Fibroblast of mammary gland (primary cell): ENCODE measurements at places on chromosomes 7 and 10.

GRCh38 chr7:41979834-41980307, 257.1 kb downstream of the GLI3 start:
- peak; percentile 63 for DNase-seq

GRCh38 chr7:1586126-1586826, 16.4 kb upstream of the PSMG3 start:
- DNase-seq: no peak

GRCh38 chr10:120075349-120075748, 182.8 kb downstream of the SEC23IP start:
- DNase-seq: no peak

- peak; percentile 29 for DNase-seq
These were observed 75.0 kb upstream of the GPR22 start for GRCh38 chr7:107394831-107395230.

DNA sequence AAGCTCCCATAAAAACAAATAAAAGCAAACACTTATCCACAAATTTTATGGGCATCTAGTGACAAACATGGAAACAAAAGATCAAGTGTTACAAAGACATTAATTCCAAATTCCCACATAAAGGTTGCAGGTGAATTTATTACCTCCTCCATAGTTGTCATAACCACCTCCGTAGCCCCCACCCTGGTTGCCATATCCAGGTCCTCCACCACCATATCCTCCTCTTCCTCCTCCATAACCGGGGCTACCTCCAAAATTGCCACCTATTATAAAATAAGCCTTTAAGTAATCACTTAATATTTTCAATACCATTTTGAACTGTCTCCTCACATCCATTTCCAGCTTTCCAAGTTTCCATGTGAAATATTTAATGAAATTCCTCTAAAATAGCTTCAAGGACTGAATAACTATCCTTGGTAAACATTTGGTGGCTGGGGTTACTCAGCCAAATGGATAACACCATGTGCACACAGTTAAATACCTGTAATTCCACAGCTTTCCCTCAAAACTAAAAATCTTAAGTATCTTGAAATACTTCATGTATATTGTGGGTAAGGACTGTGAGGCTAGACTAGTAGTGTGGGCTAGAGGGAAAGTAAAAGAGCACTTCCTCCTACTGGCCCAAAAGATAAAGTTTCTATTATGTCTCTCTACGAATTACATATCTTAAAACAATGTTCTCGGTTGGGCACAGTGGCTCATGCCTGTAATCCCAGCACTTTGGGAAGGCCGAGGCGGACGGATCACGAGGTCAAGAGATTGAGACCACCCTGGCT, 6.9 kb downstream of the HNRNPA2B1 start:
- DNase-seq: no peak

GRCh38 chr10:58462863-58463507, 49.7 kb upstream of the BICC1 start:
- DNase-seq: no peak

DNA sequence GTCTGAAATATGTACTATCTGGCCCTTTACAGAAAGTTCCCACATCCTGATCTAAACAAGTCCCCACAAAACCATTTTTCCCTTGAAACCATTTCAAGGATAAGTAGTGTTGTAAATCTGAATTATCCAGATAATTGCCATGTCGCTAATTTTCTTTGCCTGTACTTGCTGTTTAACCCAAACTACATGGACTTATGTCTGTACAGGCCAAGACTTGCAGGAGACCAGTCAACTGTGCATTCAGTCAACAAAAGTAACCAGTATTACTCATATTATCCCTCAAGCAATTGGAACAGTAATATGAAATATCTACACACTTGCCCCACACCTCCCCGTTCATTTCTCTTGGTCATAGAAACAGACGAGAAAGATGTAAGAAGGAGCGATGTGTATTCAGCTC, 347.8 kb upstream of the NFE2L3 start:
- DNase-seq: no peak

GRCh38 chr10:114854906-114855305, 33.3 kb downstream of the FHIP2A start:
- no peak for DNase-seq

DNA sequence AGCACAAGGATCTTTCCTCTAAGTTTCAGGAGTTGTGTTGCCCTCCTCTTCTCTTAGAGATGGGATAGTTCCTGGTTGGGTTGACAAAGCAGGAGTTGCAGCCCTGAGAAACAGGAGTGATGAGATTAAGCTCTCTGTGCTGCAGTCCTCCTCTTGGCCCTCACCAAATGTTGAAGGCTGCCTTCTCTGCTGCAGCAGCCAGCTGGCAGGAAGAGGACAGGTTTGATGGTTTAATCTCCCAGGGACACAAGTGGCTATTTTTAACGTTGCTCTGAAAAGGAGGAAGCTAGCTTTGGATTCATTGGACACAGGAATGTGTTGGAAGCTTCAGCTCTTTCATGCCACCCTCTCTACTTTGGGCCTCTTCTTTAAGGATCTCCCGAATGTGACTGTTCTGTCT, 9.4 kb downstream of the STRIP2 start:
- no peak for DNase-seq

- DNase-seq: no peak
These were observed 70.8 kb upstream of the ZNF92 start for GRCh38 chr7:65302883-65303282.

GRCh38 chr10:126658928-126659327, 11.6 kb downstream of the C10orf90 start:
- no peak for DNase-seq

GRCh38 chr7:37068038-37068437, 343.7 kb upstream of the AOAH start:
- DNase-seq: no peak

DNA sequence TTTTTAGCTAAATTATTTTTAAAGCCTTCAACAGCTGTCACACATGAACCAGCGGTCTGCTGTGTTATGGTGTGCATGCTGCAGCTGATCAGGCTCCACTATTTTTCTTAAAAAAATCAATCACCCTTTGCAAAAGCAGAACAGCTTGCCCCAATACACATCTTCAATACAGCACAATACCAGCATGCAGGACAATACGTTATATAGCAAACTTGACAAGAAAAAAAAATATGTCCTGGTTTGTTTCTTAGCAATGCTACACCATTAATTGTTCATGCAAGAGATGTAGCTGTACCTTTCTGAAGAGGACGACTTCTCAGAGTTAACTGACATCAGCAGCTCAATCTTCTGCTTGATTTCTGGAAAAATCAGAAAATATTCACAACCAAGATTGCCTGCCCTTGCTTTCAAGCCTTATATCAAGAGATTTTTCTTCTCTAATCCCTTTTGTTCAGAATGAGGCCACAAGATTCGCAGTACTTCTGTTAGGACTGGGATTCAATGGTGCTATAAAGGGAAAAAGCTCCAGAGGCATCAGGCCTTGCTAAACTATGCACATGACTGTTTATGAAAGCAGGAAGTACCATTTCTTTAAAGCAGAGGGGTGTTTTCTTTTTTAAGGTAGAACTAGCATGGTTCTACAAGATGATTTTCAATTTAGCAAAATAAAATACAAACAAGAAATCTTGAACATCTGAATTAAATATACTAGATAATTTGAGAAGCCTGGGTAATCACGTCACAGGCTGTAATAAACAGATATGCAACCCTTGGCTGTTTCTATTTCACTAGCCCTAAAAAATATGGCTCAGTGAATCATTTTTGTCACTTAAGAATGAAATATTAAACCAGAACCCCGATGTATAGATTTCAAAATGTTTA, 120.0 kb downstream of the SRPK2 start:
- peak; percentile 72 for DNase-seq

GRCh38 chr7:156732091-156732625, 91.6 kb downstream of the RNF32 start:
- no peak for DNase-seq

GRCh38 chr10:70672165-70673042, at the start of gene ADAMTS14:
Gene ADAMTS14 (plus strand): TSS chr10:70672506. CDS start chr10:70672803, 297 bp downstream.
- DNase-seq: peak; percentile 44

GRCh38 chr7:115023219-115023618, 101.3 kb downstream of the MDFIC start:
- DNase-seq: no peak

DNA sequence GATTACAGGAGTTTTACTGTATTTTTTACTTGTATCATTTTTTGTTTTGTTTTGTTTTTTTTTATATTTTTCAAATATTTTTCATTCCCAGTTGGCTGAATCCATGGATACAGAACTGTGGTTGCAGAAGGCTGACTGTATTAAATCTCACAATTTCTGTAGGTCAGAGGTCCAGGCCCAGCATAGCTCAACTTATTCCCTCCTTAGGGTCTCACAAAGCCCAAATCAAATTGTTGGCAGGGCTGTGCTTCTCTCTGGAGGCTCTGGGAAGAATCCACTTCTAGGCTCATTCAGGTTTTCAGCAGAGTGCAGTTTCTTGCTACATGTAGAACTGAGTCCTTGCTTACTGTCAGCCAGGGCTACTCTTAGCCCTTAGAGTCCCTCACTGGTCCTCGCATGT, 22.6 kb downstream of the TSPAN14 start:
- DNase-seq: no peak

GRCh38 chr7:18792871-18793595, 297.5 kb downstream of the HDAC9 start:
- no peak for DNase-seq

DNA sequence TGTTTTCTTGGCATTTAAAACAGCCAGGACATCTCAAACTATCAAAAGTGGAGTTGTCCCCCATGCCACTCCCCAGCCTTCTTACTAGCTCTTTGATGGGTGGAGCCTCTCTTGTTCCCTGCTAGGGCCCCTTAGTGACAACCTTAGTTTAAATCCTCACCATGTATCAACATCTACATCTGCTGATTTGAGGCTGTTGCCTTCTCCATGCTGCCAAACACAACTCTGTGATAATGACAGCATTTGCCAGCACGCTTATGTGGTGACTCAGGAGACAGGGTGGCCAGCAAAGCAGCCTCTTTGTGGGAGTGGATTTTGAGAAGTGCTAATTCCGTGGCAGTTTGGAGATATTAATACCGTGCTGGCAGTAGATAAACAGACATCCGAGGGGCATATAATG, 145.4 kb downstream of the LRRC4 start:
- peak; percentile 72 for DNase-seq

DNA sequence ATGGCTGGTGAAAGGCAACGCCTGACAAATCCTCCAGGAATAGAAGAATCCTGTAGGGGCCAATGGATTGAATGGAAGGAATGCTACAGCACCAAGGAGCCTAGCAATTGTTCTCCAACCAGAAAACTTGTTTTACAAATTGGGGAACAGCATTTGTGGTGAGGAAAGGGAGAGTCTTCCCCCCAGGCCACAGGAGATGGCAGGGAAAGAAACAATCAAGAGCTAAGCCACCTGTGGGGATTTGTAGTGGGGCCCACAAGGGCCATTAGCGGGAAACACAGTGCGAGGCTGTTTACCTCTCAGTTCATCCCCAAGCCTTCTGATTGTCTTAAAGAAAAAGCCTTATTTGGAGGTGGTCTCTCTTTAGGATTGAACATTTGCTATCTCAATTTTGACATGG, 48.5 kb upstream of the KCNMA1 start:
- no peak for DNase-seq

DNA sequence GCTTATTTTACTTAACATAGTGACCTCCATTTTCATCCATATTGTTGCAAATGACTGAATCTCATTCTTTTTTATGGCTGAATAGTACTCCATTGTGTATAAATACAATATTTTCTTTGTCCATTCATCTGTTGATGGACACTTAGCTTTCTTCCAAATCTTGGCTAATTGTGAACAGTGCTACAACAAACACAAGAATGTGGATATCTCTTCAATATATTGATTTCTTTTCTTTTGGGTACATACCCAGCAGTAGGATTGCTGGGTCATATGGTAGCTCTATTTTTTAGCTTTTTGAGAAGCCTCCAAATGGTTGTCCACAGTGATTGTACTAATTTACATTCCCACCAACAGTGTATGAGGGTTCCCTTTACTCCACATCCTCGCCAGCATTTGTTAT, 58.0 kb downstream of the CREB5 start:
- no peak for DNase-seq

DNA sequence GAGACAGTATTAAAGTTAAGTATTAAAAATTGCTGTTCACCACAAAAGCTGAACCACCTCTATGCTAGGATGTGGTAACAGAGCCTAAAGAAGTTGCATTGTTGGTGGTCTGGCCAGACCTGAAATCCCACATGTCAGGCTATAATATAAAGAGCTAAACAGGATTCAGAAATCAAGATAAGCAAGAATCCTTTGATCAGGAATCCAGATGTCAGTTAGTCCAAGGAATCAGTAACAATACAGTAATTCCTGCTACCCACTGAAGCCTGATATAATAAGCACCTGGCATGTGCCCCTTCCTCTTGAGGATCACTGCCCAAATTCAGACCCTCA, 48.9 kb downstream of the ZNF277 start:
- DNase-seq: no peak

DNA sequence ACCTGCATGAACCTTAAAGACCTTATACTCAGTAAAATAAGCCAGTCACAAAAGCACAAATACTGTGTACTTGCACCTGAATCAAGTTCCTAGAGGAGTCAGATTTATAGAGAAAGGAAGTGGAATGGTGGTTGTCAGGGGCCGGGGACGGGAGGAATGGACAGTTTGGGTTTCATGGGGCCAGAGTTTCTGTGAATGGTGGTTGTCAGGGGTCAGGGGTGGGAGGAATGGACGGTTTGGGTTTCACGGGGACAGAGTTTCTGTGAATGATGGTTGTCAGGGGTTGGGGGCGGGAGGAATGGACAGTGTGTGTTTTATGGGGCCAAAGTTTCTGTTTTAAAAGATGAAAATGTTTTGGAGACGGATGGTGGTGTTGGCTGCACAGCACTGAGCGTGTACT, 260.0 kb upstream of the MKI67 start:
- DNase-seq: no peak

- DNase-seq: no peak
These were observed 3.4 kb downstream of the DOCK4 start for GRCh38 chr7:112202816-112203215.

- DNase-seq: no peak
These were observed 882.3 kb downstream of the PCDH15 start for GRCh38 chr10:53918755-53919154.

DNA sequence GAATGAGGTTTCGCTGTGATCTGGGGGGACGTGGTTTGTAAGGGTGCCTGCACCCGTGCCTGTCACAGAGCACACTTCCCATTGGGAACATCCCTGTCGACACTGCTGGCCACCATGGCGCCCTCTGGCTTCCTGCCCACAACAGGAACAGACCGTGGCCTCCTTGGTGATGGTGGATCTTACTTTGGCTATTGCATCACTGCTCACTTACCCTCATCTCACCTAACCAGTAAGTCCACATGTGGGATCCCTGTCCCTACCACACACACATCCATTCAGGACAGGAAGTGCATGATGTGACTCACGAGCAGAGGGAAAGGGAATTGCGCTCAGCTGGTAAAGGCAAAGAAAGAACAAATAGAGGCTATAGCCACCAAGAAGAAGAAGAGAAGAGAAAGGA, 26.2 kb upstream of the SEC61G start:
- DNase-seq: peak; percentile 15

- no peak for DNase-seq
These were observed 127.8 kb upstream of the LANCL2 start for GRCh38 chr7:55237156-55237893.

DNA sequence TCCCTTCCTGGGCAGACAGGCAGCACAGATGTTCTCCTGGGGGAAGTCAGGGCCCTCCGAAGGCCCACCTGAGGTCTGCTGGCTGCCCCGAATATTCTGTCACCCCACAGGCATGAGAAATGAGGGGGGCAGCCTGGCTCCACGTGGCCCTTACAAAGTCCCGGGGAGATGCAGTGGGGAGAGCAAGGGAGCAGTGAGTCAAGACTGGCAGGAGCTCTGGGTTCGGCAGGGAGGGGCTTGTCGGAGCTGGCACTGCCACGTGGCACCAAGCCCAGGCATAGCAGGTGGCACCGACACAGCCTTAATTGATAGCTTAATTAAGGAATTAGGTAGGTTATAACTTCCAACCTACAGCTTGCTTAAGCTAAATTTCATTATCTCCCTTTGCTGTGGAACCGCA, 163.9 kb downstream of the USP6NL start:
- DNase-seq: no peak
